Stimulated activated CD4-positive, alpha-beta T cell treated with anti-CD3 and anti-CD28 coated beads, Interleukin-4, amount 100 ng/mL, for 24 hours (primary cell): ENCODE measurements at places on chromosomes 6 and 20.

DNA sequence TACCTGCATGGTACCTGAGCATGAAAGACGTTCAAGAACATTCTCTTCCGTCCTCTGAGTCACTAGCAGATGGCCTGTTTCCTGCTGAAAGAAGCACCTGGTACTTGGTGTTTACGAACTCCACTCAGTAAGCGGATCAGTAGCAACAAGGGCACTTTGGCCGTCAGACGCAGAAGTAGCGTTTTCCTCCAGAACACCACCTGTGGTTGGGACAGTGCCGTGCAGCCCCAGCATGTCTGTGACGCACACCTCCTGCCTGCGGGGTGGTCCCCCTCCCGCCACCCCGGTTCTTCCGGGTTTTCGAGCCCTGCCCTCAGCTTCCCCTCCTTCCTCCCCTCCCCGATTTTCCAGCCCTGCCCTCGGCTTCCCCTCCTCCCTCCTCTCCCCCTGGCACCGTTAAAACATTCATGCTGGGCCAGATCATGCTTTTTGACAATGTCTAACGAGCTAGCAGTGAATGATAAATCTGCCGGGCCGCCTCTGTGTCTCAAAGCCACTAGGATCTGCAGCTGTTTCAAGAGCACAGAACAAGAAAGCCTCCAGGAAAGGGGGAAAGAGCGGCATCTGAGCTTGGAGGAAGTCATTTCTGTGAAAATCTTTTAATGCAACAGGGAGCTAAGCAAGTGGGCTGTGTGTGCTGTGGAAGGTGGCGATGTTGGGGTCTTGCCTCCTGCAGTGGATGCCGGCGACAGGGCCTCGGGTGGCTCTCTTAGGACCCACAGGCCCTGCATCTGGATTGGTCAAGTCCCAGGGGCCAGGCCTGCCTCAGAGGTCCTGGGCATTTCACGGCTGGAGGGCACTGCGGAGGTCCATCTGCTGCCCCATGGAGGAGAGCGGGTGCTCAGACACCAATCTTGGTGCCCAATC is 207.9 kb downstream of the ERMARD start:
- DNase-seq = peak; percentile 54

DNA sequence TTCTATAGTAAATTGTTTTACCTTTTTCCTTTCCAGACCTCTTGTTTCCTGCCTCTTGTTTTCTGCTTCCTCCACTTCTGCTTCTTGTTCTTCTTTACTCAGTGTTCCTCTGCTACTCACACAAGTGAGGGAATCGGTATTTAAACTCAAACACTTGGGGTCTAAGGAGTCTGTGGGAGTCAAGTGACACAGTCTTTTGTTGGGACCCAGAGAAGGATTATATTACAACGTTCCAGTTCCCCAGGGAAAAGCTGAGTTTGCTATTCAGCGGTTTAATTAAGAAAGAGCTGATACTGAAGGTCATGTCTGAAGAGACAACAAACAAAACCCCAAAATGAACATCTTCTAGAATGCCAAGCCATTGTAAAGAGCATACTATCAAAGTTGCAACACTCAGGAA is 107.8 kb upstream of the CITED2 start:
- no peak for DNase-seq

DNA sequence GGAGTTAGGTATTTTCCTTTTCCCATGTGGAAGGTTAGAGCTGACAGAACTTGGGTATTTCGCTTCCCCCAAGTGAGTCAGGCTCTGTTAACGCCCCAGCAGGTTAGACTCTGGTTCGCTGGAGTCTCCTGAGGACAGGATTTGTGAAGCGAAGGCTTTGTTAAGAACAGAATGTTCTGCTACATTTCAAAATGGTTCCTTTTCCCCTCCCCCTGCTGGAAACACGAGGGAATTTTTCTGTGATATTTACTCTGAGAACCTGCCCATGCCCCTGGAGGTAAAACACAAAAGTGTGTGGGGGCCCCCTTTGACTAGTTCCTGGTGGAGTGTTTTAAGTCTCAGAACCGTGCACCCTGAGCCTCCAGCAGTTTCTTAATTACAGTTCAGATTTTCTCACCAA is 731.4 kb upstream of the CITED2 start:
- no peak for DNase-seq

DNA sequence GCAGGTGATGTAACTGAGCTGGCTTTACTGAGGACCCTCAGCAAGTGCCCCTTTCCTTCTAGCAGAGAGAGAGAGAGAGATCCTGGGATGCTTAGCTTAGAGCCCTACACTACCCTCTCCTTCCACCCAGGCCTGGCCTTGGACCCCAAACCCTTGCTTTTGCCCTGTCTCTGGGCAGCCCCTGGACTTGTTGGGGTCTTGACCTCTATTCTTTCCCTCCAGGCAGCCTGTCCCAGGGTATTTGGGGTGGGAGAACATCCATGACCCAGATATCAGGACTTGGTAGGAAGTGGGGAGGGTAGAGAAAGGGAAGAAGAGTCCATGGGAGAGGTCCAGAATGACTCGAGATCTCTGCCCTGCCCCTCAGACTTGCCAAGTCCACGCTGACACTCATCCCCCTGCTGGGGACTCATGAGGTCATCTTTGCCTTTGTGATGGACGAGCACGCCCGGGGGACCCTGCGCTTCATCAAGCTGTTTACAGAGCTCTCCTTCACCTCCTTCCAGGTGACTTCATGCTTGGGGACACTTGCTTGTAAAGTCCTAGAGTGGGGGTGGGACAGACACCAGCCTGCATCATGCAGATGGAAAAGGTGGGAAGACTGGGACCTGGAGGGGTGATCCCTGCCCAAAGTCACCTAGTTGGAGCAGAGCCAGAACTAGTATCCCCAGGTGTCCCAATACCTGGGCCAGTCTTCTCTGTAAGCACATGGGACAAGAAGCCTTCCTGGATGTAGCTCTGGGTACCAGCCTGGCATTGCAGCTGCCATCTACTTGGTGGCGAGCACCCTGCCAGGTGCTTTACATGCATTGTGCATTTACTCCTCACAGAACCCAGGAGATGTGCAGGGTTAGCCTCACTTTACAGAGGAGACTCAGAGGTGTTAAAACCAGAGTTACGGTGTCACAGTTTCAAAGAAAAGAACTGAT is 30.9 kb downstream of the GLP1R start:
- no peak for DNase-seq

DNA sequence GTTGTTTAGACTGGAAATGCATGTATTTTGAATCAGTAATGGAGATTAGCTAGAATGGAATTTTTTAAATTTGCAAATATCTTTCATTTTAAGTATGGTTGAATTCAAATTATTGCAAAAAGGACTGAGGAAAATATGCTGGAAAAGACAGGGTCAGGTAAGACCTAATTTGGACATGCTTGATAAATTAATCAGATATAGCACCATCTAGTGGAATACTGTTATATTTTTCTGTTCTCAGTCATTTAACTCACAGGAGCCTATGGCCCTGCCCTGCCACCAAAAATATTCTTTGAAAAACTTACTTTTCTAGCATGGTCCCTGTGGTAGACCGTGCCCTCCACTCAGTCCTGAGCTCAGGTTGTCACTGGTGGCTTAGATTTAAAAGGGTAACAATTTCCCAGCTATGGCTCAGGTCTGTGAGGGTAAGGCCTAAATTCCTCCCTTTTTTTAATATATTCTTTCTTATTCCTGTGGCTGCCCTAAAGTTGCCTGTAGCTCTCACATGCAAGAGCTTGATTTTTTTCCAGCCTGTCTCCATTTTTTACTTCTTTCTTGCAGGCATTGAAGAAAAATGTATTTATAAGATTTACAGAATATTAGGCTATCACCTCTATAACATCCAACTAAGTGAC is 25.3 kb upstream of the KIAA1586 start:
- no peak for DNase-seq

- no peak for DNase-seq
Measured at GRCh38 chr6:159229651-159230051, 60.5 kb downstream of the FNDC1 start.

- DNase-seq = no peak
Measured at GRCh38 chr6:36367743-36368142, 19.7 kb downstream of the ETV7 start.
